Hematopoietic multipotent progenitor cell treated with erythropoietin and hydrocortisone succinate and interleukin-3 and kit ligand, for 4 days (in vitro differentiated cells): ENCODE measurements at places on chromosomes 16 and 17.
A peak's percentile ranks its signal among the peaks of the same experiment; 100 is the strongest.

GRCh38 chr17:32654324-32654723 is 167.5 kb downstream of the CDK5R1 start:
- peak; percentile 10 for DNase-seq

DNA sequence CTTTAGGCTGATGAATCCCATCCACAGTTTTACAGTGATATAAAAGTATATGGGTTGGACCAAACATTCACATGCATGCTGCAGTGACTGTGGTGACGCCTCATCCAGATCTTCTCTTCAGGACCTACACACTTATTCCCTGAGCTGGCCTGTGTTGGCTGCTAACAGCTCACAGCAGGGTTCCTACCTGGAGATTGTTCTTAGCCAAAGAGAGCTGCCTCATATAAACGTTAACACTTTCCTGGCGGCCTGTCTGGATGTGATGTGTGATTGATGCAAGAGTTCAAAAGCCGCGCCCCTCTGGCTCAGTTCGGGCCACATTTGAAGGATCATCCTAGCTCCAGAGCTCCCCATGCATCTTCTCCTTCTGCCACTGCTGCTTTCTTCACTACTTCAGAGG is 93.0 kb upstream of the NETO2 start:
- no peak for DNase-seq

DNA sequence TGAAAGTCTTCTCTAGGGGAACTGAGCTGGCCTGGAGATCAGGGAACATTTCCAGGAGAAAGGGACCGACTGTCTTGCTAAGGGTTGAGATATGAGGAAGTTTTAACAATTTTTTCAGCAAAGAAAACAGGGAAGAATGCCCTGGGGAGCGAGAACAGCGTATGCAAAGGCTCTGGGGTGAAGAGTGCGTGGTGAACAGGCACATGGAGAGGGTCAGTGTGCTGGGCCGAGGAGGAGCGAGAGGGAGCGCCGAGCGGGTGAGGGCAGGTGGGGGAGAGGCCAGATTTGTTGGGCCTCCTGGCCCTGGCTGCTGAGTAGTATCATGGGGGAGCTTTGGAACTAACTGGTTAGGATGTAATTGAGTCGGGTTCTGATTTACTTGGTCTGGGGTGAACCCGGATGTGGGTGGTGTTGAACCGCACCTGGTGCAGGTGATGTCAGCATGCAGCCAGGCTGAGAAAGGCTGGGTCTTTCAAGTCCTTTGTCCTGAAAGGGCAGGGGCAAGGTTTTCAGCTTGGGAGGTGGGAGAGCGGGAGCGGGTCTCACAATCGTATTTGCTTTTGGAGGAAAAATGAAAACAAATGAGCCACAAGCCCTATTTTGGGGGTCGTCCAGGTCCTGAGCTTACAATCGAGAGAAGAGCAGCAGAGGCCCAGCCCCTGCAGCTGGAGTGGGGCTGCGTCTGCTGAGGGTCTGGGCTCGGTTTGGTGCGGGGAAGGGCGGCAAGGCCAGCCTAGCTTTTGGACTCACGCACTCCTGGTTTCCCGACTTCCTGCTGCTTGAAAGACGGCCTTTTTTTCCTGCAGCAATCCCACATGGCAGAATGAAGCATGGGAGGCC is 11.1 kb upstream of the WFDC1 start:
- DNase-seq, result no peak

- DNase-seq, result no peak
Observed at GRCh38 chr16:83211711-83212110, 584.9 kb downstream of the CDH13 start.

DNA sequence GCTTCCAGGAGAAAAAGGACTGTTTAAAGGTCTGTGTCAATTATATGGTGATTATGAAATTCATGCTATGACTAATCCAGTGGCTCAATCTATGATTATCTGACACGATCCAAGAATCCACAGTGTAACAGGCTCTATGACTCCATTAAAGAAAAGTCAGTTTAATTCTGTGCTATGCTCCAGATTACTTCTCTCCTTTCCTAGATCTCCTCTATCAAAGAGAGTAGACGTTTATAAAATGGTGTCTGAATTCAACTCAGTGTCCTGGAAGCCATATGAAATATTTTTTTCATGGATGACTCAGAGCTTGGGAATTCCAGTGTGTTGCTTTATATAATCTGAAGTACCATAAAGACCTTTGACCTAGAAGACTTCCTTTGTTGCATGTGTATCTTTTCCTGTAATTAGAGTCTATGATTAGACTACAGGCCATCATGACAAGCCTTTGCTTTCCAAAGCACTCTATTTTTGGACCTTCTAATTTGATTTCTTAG is 27.0 kb upstream of the NF1 start:
- peak; percentile 13 for DNase-seq

DNA sequence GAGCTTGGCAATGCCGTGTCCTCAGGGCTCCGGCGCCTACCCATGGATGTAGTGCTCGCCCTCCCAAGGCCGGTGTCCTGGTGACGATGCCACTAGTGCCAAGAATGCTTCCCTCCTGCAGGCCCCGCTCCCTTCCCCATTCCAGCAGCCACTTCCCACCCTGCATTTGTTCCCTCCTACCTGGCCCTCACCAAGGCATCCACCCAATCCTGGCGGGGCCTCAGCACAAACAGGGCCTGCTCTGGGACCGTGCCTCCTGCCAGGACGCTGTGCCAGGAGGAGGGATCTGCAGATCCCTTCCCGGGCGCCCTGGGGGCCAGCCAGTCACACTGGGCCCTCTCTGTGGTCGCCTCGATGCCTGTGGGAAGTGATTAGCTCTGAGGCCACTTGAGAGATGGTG is 25.1 kb downstream of the ABR start:
- no peak for DNase-seq

DNA sequence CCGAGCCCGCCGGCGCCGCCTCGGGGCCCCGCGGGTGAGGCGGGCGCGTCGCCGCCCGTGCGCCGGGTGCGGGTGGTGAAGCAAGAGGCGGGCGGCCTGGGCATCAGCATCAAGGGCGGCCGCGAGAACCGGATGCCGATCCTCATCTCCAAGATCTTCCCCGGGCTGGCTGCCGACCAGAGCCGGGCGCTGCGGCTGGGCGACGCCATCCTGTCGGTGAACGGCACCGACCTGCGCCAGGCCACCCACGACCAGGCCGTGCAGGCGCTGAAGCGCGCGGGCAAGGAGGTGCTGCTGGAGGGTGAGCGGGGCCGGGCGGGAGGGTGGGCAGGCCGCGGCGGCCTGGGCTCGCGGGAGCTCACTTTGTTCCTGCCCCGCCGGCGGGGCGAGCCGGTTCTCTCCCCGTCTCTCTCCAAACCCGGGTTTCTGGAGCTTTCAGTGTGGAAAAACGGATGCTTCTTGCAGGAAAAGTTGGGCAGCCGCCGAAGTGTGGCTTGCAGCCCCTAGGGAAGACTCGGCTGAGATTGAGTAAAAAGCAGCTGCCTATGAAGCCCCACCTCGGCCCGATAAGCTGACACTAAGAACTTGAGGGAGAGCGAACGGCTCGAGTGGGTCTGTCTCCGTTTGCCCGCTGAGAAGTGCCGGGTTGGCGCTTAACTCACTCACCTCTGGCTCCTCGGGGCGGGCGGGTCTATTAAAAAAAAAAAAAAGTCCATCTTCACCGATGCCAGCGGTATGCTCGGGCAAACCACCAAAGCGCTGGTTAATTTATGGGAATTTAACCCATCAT is 677 bp downstream of the SNTB2 start:
- peak; percentile 51 for DNase-seq
